Epithelial cell of prostate (primary cell): ENCODE measurements at places on chromosomes 11 and 22.
A peak's percentile ranks its signal among the peaks of the same experiment; 100 is the strongest.

- DNase-seq = no peak
Measured at GRCh38 chr11:133163463-133164419, 368.6 kb downstream of the OPCML start.

- peak; percentile 87 for DNase-seq
Measured at GRCh38 chr11:6682936-6683861, at the start of gene MRPL17. MRPL17 (minus strand) TSS chr11:6683340; CDS start chr11:6683296, 44 bp downstream.

DNA sequence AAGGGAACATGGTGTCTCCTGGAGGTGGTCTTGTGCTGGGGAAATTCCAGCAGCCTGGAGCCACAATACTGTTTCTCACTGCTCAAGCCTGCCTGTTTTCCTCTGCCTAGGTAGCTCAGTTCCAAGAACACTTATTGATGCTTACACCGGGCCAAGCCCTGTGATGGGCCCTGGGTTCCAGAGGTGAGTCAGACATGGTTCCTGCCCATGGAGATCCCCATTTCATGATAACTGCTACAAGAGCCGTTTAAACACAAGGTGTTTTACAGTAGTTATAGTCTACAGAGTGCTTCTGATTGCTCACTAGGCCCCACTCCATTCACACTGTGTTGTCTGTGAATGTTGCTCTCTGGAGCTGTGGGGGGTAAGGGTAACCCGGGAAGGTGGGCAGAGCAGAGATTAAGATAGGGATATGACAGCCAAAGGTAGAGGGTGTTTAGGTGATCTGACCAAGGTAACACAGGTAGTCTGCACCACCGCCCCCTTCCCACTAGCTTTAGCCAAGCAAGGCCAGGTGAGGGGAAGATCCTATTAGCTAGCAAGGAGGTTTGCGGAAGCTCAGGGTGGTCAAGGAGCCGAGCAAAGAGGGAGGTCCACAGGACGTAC is 696 bp upstream of the MICAL2 start:
- DNase-seq = peak; percentile 29

DNA sequence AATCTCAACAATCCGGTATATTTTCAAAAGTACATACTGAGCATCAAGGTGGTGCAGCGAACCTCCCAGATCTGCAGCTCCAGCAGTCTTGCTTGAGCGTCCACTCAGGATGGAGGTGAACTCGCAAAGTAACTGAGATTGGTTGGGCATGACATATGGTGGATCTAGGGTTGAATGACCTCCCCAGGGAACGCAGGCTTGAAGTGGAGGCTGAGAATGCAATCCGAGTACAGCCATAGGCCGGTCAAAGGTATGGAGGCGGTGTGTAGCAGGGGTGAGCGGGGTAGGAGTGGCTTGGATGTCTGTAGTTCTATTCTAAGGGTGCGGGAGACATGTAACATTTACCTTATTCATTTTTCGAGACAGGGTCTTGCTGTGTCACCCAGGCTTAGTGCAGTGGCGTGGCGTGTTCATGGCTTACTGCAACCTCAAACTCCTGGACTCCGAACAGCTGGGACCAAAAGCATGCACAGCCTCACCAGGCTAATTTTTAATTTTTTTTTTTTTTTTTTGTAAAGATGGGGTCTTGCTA is 631 bp upstream of the C22orf39 start:
- no peak for DNase-seq

DNA sequence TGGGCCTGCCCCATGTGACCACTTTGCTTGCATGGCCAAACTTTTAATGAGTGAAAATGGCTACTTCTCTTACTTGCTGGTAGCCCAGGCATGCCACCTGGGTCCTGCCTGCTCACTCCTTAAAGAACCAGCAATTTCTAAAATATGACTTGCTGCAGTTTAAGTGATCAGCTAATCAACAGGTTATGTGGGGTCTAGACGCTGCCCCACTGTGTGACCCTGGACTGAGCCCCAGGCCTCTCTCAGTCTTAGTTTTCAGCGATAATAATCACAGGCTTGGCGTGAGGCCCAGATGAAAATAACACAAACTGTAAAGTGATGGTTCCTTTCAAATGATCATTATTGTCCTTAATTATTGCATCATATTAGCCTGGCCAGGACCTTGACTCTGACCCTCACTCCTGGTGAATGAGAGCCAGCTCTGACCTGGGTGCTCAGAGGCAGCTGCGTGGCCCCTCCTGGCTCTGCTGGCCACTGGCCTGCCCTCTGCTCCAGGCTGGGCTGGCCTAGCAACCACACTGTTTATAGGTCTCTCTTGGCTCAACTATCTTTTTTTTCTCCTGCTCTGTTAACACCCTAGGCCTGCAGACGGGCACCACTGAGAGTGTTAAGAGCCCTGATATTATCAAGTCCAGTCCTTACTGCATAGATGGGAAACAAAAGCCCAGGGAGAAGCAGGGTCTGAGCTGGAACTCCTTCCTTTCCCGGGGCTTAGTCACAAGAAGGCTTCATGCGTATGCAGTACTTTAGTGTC is 89.7 kb downstream of the RRM1 start:
- no peak for DNase-seq

DNA sequence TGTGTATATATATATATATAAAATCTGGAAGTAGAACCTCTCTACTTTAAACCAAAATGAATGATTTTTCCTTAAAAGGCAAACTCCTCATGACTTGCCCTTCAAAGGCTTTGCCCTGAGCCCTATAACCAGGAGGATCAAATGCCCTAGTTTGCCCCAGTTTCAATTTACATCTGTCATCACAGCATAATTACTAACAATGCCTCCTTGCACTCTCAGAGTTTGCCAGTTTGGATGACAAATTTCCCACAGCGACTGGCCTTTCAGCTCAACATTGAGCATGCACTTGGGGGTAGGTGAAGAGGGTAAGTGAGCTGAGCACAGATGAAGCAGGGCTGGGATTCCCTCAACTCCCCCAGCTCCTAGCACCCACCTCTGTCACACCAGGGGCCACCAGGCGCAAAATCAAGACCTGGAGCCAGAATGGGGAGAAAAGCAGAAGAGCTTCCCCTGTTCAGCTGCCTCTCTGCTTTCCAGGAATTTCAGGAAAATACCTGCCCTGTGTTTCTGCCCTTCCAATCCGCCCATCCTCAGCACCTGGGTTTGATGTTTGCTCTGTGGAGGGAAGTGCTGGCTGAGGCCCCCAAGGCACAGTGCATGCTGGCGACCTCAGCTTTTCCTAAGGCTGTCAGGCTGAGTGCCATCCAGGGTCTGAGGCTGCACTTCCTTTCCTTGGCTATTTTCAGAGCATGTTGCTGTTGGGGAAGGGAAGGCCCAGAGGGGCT is 67.5 kb downstream of the ADAMTS15 start:
- no peak for DNase-seq

DNA sequence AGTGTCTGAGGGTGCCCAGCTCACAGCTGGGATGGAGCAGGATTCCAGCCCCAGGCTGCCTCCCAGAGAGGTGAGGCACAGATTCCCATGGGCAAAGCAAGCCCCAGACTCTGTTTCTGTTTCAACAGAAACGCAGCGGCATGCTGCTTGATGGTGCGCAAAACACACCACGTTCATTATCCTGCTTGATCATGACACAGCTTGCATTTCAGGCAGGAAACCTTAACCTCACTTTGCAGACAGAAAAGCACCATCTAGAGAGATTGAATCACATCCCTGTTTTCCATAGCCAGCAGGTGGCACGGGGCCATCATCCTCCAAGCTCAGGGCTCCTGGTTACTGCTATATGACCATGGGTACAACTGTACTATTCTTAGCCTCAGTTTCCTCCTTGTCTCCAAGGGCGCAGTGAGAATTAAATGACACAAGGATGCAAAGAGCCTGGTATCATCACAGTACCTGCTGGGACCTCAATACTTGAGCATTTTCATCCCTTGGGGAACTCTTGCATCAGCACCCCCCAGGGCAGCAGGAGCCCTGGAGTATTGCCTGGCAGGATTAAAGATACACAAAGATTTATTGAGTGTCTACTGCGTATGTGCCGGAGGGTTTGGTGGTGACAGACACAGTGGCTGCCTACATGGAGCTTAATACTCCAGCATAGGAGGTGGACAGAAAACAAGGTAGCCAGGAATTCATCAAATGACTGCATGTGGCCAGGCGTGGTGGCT is 110.0 kb downstream of the TP53I11 start:
- DNase-seq = no peak

GRCh38 chr11:118194835-118195627 is 18.6 kb upstream of the SCN2B start:
- peak; percentile 77 for DNase-seq

DNA sequence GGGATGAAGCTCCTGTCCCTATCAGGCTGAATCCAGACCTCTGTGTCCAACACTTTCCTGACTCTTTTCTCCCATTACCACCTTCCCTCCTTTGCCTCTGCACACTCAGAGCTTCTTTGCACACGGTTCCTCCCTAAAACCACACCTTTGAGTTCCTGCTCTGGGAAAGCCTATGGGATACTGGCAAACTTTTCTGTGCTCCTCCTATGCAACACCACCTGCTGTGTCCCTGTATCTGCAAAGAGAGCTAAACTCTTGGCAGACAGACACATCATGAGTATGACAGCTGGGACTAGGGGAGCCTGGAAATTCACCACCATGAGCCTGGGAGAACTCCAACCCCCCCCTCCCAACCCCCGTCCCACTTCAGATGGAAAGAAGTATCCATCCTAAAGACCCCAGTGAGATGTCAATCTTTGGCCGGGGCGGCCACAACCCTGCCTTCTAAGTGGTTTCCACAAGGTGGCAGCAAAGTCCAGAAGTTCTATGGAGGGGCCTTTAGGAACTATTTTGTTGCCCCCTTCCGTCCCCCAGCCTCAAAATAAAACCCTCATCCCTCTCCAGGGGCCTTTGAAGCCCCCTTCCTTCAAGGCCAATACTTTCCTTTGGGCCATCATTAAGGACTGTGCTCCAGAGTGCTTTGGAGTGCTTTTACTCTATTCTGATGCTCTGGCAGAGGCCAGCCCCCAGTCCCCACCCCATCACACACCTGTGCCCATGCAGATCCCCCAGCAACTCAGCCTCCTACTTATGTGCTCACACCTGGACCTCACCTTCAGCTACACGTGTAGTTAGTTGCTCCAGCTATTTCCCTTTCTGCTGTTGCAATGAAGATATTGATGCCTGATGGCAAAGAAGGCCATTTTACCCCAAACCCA is 19.4 kb downstream of the HTR3A start:
- DNase-seq = no peak

DNA sequence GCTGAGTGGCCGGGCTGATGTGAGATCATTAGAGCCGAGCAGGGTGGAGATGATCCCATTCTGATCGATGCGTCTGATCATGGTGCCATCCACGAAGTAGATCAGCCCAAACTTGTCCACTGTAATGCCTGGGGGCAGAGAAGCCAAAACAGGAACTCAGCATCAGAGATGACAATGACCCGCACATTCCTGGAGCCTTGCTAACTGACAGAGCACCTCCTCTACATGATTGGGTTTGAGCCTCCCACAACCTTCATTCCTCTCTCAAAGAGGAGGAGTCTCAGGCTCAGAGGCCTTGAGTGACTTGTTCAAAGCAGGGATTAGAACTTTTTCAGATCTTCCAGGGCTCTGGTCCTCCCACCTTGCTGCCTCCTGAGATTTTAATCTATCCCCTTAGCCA is 133.7 kb upstream of the NARS2 start:
- DNase-seq = peak; percentile 29

DNA sequence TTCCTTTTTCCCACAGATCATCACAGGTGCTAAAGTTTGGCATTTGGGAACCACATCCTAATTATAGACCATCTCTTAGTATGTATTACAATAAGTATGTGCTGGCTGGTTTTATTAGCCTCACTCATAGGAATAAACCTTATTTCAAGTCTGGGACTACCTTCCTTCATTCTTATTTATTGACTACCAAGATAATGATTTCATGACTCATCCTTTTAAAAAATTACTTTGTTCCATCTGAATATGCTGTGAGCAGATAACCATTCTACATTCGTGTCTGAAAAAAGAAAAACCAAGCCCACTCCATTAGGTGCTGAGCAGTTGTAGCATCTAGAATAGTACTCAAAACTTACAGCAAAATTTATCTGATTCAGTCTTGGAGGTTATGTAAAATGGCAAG is 12.3 kb downstream of the TNRC6B start:
- DNase-seq = no peak

DNA sequence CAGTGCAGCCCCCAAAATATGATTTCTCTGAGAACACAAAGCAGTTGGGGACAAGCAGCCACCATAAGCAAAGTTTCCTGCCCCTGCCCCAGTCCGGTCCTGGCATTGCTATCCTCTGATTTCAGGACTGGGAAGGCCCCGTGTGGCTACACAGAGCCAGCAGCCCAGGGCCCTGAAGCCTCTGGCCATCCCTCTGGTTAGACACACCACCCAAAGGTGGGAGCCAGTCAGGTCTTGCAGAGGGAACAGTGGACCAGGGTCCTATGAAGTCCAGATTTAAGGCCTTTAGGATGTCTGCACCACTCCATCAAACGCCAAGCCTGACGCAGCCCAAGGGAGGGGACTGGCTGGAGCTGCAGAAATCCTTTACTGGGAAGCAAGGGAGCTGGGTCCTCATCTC is 63.4 kb downstream of the SLC22A12 start:
- no peak for DNase-seq

DNA sequence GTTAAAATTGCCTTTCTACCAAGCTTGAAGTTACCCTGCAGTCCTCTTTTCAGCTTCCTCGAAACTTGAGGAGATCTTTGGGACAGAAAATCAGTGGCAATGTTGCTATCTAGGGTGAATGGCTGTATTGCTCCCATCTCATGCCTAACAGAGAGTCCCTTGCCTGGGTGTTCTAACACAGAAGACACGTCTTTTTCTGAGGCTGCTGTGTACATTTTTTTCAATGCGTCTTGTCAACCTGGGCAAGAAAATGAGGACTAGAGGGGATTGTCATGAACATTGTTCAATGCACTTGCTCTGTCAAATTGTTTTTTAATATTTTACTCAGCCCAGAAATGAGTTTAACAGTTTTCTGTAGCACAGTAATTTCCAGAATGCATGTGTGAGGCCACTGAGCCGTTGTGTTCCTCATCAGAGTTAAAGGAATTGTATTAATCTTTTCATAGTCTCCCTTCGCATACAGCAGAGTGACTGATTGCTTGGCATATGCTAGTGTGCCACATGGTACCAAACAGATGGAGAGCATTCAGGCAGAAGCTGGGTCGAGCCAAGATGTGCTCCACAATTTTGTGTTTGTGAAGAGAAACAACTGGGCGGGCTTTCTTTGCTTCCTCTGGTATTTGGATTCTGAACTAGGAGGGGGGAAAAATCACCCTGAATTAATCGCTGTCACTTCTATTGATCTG is 86.0 kb downstream of the CASP12 start:
- DNase-seq = no peak

DNA sequence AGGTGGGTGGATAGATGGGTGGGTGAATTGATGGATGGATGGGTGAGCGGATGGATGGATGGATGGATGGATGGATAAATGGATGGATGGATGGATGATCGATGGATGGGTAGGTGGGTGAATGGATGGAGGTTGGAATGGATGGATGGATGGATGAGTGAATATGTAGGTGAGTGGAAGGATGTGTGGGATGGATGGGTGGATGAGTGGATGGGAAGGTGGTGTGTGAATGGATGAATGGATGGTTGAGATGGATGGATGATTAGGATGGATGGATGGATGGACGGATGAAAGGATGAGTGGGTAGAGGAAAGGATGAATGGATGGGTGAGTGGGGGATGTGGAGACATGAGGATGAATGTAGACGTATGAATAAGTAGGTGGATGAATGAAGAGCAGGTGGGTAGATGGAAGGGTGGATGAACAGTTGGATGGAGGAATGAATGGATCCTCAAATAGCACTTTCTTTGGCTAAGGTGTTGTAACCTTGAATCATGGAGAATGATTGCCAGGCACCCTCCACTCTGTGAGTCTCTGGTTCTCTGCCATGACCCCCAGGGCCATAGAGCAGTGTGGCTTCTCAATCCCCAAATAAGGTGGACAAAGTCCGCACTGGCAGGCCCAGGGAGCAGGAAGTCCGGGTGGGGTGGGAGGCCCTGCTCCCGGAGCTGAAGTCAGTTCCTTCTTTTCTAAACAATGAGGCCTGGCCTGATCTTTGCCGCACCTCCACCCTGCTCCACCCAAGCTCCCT is 36.9 kb downstream of the IGF2 start:
- DNase-seq = no peak
